Natural killer cell treated with Interleukin-12 subunit alpha and Interleukin-12 subunit beta and Interleukin-15 and Interleukin-18, amount 100 ng/mL, for 72 hours (primary cell): ENCODE measurements at places on chromosomes 3 and 15. TPM values are rescaled to one million over a fixed set of nuclear protein-coding genes. Genes with fewer than 3 reads are reported as not detected.

DNA sequence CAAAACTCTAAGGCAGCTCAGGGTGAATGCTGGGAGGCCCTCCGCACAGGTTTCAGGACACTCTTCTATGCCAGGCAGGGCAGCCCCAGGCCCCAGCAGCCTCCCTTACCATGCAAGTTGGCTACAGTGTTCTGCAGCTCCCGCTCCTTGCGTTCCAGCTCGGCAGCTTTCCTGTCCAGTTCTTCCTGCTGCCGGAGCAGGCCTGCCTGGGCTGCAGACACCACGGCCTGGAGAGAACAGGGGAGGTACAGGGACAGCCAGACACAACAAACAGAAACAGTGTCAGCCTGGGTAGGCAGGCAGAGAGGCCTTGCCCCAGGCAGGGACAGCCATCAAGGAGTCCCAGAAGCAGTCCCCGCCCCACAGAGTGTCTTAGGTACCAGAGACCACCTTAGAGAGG lies 9.0 kb upstream of the ULK3 start:
- DNase-seq = no peak

DNA sequence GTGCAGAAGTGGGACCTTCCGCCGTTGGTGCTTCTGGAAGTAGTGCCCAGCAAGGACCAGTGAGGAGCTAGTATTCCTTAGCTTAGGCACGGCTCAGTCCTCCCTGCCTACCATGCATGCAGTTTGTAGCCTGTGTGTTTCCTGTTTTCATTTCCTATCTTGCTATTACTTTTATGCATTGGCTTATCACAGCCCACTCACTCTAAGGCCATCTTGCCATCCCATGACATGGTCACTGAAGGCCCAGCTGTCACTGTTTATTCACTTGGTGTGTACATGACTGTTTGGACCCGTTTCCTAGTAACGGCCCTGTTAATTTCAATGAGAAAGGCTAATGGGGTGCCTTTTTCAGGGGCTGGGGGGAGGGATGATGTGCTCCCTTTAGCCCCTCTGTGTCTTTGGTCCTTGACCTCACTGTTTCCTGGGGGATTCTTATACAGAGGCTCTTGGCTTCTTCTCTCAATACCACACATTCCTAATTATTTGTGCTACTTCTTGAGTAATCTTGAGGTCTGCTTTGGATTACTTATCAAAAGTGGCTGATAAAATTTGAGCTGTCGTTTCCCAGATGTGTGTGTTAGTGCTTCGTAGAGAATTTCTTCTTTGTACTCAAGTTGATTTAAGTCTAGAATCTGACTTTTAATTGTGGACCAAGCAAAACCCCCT lies 24.5 kb upstream of the TRAK1 start:
- DNase-seq = no peak

DNA sequence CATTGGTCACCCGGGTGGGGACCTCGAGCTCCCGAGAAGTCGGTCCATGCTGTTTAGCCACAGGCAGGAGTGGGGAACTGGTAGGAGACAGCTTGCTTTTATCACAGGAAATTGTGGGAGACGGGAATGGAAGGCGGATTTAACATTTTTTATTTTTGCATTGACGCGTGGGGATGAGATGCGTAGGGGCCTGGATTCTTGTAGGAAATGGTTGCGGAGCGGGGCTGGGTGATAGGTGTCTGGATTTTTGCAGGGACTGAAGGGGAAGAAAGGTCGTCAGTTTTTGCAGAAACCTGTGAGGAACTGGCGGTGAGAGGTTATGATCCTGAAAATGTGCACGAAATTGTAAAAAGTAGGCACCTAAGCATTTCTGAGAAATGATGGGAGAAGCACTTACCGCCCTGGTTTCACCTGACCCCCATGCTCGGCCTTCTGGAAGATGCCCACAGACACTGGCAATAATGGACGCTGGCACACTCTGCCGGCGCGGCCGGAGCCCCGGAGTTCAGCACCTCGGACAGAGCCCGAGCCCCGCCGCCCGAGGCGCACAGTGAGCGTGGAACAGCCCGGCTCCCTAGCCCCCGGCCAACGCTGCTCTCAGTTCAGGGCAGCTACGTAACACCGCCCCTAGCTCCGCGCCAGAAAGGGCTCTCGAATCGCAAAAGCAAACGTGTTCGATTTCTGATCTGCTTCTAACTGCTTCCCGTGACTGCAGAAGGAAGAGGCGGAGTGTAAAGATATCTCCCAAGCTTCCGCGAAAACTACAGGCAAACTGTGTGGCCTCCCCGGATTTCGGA lies 928 bp downstream of the ANKRD34C start:
- DNase-seq = no peak

DNA sequence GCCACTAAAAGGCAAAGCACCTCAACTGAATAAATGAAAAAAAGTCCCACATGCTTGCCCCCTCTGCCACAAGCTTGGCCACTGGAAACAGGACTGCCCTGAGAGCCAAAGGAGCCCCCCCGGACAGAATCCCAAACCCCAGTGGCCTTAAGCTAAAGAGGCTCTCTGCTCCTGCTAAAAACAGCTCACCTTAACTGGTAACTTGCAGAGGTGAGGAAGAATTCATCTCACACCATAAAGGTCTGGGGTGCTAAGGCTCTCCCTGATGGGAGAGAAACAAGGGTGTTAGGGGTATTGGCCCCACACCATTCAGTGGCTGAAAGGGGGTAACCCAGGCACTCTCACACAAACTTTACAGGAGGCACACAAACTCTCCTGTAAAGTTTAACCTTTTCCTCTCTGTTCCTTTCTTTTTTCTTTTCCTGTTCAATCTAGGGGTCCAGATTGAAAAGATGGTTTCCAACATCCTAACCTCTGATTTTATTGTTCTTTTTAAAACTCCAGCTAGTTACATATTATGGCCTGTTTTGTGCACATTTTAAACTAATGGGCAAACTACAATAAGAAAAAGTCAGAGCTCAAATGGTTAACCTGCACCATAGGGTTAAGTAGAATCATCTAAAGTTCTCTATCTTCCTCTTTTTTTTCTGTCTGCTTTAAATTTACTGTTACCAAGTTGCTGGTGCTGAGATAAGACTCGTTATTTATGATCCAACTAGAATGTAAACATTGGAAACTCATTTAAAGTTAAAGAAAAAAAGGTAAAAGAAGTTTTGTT lies 19.9 kb downstream of the TRANK1 start:
- no peak for DNase-seq

DNA sequence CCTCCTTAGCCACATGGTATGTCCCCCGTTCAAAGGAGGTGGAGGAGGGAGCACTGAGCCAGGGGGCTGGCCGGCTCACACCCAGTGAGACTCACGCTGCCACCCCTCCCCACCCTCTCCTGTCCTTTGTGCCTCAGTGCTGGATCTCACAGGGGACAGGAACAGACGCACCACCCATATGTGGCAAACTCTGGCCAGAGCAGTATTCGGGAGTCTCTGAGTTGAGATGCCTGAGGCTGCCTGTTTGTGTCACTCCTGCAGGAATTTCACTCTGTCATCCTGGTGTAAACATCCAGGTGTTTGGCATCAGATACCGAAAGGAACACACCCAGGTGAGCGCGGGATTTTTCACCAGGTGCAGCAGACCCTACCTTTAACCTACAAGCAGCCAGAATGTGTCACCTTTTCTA lies 25.7 kb downstream of the RGMA start:
- no peak for DNase-seq

DNA sequence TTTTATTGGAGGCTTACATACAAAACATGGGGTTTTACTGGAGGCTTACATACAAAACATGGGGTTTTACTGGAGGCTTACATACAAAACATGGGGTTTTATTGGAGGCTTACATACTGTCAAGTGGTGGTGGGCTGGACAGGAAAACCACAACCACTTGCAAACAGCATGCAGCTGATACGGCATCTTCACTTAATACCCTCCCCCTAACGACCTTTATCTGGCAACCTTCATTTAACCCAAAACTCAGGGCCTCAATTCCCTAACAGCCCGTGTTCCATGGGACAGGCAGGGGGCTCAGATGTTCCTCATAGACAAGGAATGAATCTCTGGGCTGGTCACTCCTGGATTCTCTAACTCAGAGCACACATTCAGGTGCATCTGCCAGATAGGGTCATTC lies 137.1 kb downstream of the CD47 start:
- no peak for DNase-seq

- DNase-seq = no peak
Observed at GRCh38 chr15:47374222-47374621, 343.1 kb upstream of the SEMA6D start.

GRCh38 chr3:194135806-194136518 lies at the start of gene HES1:
Gene HES1, plus strand, starts transcription at chr3:194136148. Its CDS starts 233 bp downstream, at chr3:194136381.
- no peak for DNase-seq

- no peak for DNase-seq
Observed at GRCh38 chr3:67244130-67244529, 246.0 kb downstream of the KBTBD8 start.

- DNase-seq = no peak
Observed at GRCh38 chr3:144553301-144553700, 581.7 kb downstream of the DIPK2A start.

GRCh38 chr15:88702983-88703382 lies 64.2 kb downstream of the ISG20 start:
- DNase-seq = no peak

GRCh38 chr3:63977893-63978292 lies 45.4 kb downstream of the PSMD6 start:
- no peak for DNase-seq

DNA sequence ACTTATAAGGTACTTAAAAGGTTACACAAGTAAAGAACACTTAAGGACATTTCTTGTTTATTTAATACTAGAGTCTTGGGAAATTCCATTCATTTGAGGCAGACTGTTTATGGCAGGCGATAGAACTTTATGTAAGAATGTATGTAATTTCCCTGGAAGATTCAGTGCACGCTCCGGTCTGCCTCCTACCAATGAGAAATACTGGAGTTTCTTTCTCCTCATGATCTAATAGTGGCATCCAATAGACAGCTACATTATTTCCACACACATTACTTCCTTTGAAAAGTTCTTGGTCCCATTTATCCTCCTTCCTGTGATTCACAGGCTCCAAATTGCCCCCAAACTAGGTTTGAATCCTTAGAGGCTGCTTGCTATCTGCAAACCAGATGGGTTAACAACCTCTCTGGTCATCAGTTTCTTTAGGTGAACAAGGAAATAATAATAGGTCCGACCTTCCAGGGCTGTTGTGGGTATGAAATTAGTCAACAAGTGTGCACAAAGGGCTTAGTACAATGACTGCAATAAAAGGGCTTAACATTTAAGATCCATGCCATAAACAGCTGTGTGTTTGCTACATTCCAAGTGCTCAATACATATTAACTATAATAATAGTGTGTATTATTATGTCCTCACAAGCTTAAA lies 30.7 kb downstream of the EIF4E3 start:
- no peak for DNase-seq

DNA sequence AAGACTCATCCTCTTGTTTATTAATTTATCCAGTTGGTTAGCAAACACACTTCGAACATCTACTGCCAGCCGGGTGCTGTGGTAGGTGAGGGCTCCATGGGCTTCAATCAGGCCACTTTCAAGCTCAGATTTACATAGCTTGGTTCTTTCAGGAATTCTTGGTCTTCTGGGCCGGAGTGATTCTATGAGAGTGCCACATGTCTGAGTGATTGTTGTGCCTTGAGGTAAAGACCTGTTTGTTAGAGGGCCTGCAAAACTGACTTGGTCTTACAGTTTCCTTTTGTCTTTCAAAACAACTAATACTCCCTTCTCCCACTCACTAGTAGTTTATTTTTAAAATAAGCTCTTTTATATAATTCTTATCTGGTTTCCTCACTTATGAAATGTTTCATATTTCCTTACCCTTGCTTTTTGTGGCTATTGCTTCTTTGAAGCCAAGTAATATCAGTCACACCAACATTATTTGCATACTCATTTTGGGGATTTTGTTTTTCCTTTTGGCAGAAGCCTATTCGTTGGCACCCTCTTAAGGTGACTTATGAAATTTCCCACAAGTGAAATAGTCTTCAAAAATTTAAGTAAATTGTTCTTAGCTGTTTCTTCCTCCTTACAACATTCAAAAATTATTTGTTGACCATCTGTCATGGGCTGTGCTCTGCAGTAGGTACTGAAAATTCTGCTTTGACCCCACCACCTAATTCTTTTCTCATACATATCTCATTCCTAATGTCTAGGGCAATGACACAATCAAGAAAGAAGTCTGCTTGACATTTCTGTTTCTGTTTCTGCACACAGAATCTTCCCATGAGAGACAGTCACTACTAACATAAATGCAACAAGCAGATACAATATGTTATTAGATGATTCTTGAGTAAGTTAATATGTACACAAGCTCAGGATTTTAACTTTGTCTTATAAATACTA lies 120.2 kb downstream of the LRRC28 start:
- no peak for DNase-seq

DNA sequence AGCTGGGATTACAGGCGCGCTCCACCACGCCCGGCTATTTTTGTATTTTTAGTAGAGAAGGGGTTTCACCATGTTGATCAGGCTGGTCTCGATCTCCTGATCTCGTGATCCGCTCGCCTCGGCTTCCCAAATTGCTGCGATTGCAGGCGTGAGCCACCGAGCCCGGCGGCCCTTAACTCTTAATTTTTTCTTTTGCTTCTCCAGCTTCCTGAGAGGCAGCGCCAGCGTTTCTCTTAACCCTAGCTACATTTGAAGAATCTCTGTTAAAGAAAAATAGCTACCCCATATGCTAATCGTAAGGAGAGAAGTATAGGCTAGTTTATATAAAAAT lies 465 bp upstream of the GK5 start:
- DNase-seq = no peak

GRCh38 chr3:174089592-174089991 lies 692.0 kb downstream of the NLGN1 start:
- no peak for DNase-seq

- DNase-seq = no peak
Observed at GRCh38 chr3:116394365-116394764, 50.9 kb downstream of the LSAMP start.

DNA sequence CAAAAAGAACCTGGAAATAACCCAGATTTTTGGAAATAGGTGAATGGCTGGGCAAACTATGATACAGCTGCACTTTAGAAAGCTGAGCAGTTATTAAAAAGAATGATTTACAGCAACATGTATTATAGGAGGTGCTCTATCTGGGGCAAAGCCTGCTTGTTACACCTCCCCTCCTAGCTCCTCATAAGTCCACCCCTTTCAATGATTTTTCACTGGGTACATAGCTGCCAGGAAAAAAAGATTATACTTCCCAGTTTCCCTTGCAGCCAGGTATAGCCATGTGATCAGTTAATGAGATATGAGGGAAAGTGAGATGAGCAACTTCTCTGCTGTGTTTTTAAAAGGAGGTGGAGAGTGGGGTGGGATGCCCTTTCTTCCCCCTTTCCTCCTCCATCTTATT lies 97.7 kb downstream of the CHST2 start:
- no peak for DNase-seq

GRCh38 chr15:89138999-89139612 lies 50.9 kb downstream of the ABHD2 start:
- no peak for DNase-seq

GRCh38 chr3:12490547-12490946 lies 6.3 kb downstream of the TSEN2 start:
- DNase-seq = no peak

GRCh38 chr15:71512682-71513006 lies 297.7 kb upstream of the NR2E3 start:
- DNase-seq = no peak

Gene MRAS
- 2.8 TPM for total RNA-seq

Gene IMPG2
- total RNA-seq = 0.45 TPM

Gene ALPK3
- total RNA-seq = 0.67 TPM

Gene FOXB1
- not detected for total RNA-seq

Gene SELENOS
- total RNA-seq = 68.3 TPM

Gene MOBP
- total RNA-seq = not detected

Gene SLC22A14
- total RNA-seq = not detected

Gene CHRNA5
- 4.4 TPM for total RNA-seq

Gene DNASE1L3
- total RNA-seq = not detected
